CD4-positive, CD25-positive, alpha-beta regulatory T cell (primary cell): ENCODE measurements at places on chromosomes 12 and 14. TPM values are rescaled to one million over a fixed set of nuclear protein-coding genes. Genes with fewer than 3 reads are reported as not detected.

DNA sequence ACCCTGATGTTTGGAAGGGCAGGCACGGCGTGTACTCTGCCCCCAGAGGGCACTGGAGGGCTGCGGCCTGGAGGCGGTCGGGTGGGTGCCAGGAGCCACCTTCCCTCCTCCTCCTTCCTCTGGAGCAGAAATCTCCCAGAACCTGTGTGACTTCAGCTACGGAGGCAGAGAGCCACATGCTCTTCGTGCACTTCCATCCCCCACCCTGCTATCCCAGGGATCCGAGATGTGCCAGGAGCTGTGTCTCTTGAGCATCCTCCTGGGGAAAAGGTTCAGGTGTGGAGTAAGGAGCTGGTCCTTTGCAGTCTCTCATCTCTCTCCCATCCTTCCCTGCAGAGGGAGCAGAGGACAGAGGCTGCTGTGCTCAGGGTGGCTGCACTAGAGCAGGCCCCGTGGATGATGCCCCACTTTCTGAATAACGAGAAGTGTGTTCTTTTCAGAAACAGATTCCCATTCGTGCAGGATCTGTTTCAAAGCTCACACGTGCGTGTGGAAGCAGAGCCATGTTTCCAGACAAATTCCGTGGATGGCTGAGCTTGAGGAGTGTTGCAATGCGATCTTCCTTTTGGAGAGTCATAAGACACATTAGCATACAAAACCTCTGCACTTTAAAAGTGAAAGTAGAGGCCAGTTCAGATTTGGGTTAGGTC is 162.9 kb downstream of the ADGRD1 start:
- no peaks in the 10 kb centered on the region for H3K27me3 ChIP-seq
- no peaks in the 10 kb centered on the region for H3K36me3 ChIP-seq
- no peak for DNase-seq
- no peak overlapping the region for H3K4me3 ChIP-seq
- no peak overlapping the region for H3K27ac ChIP-seq

- H3K36me3 ChIP-seq: no peaks in the 10 kb centered on the region
- H3K4me3 ChIP-seq: peak overlapping the region; percentile 81
- DNase-seq: peak; percentile 80
- peak overlapping the region; percentile 78 for H3K27ac ChIP-seq
Measured at GRCh38 chr12:121128908-121129810, 3.5 kb upstream of the P2RX7 start.

DNA sequence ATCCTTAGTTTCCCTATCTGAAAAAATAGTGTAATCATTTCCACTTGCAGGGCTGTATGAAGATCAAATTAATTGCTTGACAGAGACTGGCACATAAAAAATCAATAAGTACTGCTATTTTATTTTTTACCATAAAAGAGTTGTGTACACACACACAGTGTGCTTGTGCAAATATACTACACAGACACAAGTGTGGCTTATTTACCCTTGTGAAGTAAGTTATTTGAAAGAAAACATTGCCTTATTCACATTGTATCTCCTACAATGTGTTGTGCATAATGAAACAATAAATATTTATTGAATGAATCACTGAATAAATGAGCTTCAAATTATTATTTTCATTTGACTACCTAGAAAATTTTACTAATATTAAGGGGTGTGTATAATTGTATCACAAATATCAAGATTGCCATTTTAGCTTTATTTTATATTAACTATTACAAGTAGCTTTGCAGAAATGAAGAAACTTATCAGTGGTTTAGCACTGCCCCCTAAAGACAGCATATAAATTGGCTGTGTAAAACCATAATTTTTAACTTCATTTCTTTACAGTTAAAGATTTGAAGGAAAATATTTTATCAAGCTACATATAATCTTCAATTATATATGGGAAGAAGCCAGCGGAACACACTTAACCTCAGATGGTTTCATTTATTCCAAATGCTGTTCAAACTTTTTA is 11.3 kb downstream of the GARIN6 start:
- no peak overlapping the region for H3K27ac ChIP-seq
- no peak overlapping the region for H3K4me3 ChIP-seq
- DNase-seq: peak; percentile 1
- no peaks in the 10 kb centered on the region for H3K4me1 ChIP-seq
- no peaks in the 10 kb centered on the region for H3K36me3 ChIP-seq
- no peaks in the 10 kb centered on the region for H3K27me3 ChIP-seq

RAD52 gene
- total RNA-seq: 13.8 TPM

CIT gene
- 6.3 TPM for total RNA-seq
